ENCODE measurements at places on chromosomes 11 and 22.

DNA sequence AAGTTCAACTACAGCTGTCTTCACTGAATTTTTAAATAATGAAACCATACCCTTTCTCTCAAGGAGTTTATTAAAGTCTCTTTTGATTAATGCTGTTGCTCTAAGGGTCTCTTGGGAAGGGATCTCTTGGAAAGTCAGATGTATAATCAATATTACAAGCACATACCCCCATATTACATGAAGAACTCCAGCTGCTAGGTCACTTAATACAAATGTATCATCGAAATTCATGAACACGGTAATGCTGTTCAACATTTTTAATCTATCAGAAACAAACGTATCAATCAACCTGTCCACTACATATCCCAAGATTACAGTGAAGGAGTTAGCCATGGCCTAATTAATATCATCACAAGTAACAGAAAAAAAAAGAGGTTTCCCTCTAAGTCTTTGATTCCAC is 383.2 kb upstream of the ARHGAP42 start:
- no peak for DNase-seq

GRCh38 chr11:47400768-47401279 is 7.6 kb upstream of the SLC39A13 start:
- no peak for DNase-seq

- no peak for DNase-seq
These were observed 6.5 kb downstream of the THYN1 start for GRCh38 chr11:134246678-134247077.

DNA sequence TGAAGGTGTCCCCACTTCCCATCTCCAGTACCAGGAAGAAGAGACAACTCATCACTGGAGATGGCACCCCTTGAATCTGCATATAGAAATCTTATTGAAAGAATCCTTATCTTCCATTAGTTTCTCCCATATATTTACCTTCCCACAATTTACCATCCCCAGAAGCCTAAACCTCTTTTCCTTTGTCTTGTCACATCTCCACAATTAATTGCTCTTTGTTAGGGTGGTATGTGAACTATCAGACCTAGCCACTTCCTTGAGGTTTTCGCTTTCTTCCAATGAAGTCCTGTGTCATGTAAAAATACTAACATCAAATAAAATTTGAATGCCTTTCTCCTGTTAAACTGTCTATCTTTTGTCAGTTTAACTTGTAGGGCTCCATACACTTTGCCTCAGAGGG is 37.9 kb downstream of the FAM227A start:
- DNase-seq = no peak

DNA sequence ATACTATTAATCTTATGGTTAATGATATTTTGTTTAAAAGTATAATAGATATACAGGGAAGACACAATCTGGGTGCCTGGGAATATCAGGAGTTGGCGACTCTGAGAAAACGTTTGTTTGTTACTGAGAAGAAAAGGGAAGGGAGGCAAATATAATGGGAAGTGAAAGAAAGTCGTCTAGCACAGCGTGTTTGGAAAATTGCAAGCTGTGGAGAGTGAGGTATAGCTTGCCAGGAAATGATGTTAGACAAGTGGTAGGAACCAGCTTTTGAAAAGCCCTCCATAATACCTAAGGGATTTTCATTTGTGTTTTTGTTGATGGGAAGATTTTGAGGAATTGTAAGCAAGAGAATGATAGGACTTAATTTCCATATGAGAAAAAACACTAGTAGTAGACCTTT is 322.2 kb downstream of the LUZP2 start:
- no peak for DNase-seq

GRCh38 chr22:27835446-27835845 is 33.9 kb upstream of the MN1 start:
- no peak for DNase-seq

DNA sequence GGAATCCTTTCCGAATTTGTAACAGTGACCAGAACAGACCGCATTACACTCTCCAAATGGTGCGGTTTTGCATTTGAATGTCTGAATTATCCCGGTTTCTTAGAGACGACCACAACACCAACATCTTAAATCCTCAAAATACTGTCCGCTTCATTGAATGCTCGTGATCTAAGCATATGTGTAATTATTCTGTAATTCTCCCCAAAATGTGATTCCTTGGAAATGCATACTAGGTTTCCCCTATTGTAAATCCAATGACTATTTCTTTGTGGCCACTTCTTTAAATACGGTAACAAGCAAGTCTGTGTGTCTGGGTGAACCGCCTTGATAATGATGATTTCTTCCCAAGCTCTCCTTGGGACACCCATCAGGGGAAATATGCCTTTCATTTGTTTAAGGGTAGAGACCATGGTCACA is 87.3 kb upstream of the DBX1 start:
- DNase-seq = no peak

DNA sequence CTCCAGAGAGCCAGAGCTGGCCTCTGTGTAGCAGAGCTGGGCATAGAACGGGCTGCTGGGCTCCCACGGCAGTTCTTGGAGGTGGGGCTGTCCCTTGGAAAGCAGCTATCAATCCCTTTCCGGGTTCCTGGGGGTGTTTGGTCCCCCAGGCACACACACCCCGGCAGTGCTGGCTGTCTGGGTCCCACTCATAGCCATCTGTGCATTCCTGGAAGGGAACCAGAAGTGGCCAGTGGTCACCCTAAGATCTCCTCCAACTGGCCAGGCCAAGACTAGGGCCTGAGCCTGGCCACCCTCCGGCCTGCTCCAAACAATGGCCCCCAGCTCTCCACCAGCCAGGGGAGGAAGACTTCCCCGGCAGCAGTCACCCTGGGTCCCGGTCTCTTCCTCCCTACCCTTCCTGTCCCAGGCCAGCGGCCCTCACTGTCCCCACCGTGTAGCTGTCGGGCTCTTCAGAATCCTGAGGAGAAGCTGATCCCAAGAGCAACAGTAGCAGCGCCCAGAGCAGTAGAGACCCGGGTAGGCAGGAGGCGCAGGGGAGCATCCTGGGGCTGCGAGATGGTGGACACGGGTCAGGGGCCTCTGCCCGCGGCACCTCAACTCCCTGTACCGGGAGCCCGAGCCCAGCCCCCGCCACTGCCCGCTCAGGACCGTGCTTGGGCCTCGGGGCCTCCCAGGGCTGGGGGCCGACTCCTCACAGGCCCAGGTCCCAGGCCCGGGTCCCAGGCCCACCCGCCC is 620 bp downstream of the EFEMP2 start:
- DNase-seq = no peak

DNA sequence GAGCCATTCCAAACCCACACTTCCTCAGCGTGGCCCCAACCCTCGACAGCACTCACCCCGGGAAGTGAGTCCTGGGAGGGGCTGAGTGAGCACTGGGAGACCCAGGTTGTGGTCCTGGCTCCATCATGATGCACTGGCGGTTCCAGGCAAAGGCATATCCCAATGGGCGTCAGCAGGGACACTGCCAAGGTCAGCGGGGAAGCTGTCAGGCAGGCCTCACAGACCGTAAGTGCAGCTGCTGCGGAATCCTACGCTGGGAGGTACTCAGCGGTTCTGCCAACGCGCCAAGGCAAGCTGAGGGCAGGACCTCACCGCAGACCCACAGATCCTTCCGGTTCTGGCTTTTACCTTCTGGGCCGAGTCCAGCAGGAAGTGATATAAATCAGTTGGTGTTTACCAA is 1.4 kb upstream of the GAL3ST1 start:
- no peak for DNase-seq

GRCh38 chr22:47278655-47279054 is 516.2 kb downstream of the TBC1D22A start:
- no peak for DNase-seq

- DNase-seq = no peak
These were observed 62.7 kb upstream of the KIRREL3 start for GRCh38 chr11:127063241-127063640.

GRCh38 chr11:64254326-64254725 is 3.0 kb downstream of the PLCB3 start:
- DNase-seq = no peak

DNA sequence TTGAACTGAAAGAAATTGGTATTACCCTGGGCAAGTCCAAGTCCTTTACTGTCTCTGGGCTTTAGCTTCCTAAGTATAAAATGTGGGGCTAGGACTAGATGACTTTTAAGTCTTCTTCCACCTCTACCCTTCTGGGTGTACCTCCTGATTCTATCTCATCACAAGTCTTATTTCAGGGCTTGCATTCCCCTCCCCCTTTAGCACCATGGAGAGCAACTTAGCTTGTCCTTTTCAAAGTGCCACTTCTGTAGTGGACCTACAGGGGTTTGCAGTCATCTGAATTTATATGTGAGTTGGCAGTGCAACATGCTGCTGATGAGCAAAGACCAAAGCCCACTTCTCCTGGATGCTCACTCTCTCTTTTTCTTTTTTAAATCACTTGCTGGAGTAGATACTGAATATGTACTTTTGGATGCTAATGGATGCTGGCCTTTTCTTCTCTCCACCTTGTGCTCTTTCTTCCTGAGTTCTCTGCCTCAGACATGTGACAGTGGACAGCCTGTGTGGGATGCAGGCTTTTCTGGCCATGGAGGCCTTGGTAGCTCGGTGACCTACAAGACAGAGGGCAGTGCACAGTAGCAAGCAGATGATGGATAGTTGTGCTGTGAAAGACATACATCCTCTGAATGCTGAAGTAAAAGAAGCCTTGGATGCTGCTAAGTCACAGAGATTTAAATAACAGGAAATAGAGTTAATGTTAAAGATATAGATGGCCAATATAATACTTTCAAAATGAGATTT is 185.0 kb downstream of the NELL1 start:
- DNase-seq = no peak

GRCh38 chr11:110358336-110358735 is 61.9 kb upstream of the RDX start:
- no peak for DNase-seq

- no peak for DNase-seq
These were observed 5.4 kb upstream of the TMPRSS4 start for GRCh38 chr11:118071416-118072030.

DNA sequence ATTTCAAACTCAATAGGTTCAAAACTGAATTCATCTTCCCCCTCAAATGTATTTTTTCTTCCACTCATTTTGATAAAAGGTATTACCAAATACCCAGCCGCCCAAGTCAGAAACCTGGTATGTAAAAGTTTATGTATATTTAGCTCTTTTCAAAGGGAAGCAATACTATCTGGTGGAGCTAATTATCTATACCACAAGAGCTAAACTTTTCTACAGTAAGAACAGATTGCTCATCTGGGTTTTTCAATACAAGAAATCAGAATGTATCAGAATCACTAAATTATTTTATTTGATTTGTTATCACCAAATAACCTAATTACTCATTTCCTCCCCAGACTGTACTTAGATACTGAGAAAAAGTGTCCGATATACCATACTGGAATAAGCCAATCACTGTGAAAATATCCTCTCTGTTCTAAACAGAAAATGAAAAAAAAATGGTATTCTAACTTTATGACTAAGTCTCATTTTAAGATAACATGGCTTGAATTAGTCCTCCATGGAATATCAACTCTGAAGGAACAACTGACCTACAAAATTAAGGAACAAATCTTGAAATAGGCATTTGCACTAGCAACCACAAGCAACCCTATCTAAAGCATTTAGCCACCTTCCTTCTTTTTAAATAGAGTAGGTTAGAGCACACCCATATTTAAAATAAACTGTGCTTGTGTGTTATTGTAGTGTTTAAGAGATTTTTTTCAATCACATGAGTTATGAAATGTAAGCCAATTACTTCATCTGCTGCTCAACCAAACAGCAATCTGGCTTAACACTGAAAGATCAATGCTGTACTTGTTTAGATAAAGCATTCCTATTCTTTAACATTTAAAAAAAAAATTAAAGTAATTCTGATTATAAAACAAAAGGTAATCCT is 35.0 kb downstream of the RDX start:
- peak; percentile 11 for DNase-seq

DNA sequence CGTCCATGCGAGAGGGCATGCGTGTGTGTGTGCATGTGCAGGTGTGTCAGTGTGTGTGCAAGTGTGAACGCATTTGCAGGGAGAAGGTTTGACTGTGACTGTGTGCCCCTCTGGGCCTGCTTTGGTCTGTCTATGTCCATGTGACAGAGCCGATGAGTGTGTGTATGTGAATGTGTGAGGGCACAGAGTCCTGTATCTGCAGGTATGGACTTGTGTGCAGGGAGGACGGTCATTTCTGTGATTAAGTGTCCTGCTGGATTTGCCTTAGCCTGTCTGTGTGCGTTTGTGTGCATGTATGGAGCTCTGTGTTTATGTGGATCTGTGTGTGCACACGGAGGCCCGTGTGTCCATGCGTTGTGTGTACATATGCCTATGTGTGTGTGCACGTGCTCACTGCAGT is 5.4 kb downstream of the EMID1 start:
- DNase-seq = no peak

DNA sequence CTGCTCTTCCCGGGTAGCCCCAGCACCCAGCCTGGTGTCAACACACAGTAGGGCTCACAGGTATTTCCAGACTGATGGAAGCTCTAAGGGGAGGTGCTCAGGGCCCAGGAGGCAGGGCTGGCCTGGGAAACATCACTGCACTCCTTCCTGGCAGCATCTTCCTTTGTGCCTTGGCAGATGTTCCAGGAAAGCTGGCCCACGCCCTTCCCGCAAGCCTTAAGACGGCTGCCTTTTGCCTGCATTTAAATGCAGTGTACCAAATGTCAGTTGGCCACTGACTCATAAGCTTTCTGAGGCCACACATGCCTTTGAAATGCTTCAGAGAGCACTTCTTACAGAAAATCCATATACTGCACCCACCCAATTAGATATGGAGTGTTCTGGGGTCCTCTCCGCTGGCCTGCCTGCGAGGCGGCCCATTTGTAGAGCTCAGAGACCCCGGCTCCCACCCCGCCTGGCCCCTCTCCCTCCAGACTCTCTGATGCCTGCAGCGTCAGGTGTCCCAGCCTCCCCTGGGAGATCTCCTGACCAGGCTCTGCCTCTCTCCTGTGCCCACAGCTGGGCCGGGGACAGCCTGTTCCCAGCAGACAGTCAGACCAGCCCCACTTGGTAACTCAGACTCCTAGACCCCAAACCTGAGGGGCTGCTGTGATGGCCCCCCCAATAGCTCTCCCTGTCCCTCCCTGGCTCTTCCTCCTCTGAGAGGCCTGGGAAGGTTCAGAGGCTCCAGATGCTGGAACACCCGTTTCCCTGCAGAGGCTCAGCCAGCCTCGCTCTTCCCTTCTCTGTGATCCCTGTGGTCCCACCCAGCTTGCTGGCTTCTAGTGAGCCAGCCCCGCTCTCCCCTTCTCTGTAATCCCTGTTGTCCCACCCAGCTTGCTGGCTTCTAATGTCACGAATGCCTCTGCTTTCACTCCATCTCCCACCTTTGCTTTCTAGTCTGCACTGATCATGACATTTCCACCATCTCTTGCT is 47.6 kb upstream of the THY1 start:
- no peak for DNase-seq

DNA sequence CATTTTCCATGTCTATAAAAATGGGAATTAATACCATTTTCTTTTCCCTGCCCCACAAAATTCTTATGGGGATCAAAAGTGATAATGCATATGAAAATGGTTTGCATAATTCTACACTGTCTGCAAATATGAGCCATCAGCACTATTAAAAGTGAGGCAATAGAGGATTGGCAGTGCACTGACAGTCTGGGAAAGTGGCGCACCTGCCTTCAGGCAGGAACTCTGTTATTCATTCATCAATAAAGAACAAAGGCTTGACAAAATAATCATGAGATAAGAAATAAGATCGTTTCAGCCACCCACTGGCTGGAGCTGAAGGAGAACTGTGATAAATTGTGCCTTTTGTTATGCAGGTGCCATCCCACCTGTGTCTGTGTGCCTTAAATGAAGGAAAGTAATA is 49.5 kb downstream of the ARFGAP2 start:
- DNase-seq = no peak

GRCh38 chr11:441418-442274 is at the start of gene ANO9:
Gene ANO9, minus strand, starts transcription at chr11:442011. Its CDS starts 85 bp downstream, at chr11:441926.
- DNase-seq = no peak

Measured in activated CD4-positive, alpha-beta T cell treated with anti-CD3 and anti-CD28 coated beads, Interleukin-2, Interleukin-4, amounts not matched to agents 100 ng/mL and 50 ng/mL, durations not matched to agents 16 hours and 8 hours (primary cell).